ENCODE measurements at places on chromosomes 2 and 18.

- peak; percentile 72 for DNase-seq
Measured at GRCh38 chr2:60152226-60152833, 401.1 kb downstream of the BCL11A start.

- DNase-seq, result no peak
Measured at GRCh38 chr2:181421131-181421458, 36.1 kb upstream of the ITGA4 start.

DNA sequence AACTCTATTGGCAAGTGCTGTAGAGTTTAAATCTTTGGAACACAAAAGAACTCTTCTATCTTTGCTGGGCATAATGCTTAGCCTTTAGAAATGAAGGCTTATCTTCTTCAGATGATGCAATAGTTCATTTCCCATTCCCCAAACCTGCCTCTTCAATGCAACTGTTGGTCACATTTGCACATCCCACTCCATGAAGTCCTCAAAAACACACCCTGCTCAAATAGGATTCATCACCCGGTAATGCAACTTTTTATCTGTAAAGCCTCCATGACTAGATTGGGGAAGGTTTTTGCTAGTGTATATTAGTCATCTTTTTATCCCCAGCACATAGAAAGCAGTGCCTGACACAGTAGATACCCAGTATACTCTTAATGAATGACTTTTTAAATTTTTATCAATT is 376.4 kb downstream of the RBM43 start:
- DNase-seq, result no peak

GRCh38 chr2:169438466-169439072 is 40.7 kb upstream of the BBS5 start:
- no peak for DNase-seq

GRCh38 chr18:74486119-74486849 is 9.9 kb upstream of the CNDP2 start:
- DNase-seq, result no peak

DNA sequence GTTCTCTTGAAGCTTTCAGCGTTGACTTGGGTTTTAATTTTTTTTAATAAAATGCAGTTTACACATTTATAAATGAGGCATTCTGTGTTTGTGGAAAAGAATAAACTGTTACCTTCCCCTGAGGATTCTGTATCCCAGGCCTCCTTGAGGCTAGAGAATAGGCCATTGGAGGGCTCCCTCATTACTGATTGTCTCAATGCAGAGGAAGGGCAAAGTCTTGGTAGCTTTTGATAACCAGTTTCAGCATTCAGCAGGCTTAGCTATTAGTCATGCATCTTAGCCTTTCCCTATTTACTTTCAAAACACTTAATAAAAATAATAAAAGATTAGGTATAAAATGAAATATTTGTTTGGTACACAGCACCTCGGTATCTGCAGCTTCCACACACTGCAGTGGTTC is 58.1 kb upstream of the OTX1 start:
- no peak for DNase-seq

GRCh38 chr2:43084699-43085091 is 141.7 kb downstream of the ZFP36L2 start:
- no peak for DNase-seq

- no peak for DNase-seq
Measured at GRCh38 chr2:14082640-14083039, 549.9 kb upstream of the LRATD1 start.

DNA sequence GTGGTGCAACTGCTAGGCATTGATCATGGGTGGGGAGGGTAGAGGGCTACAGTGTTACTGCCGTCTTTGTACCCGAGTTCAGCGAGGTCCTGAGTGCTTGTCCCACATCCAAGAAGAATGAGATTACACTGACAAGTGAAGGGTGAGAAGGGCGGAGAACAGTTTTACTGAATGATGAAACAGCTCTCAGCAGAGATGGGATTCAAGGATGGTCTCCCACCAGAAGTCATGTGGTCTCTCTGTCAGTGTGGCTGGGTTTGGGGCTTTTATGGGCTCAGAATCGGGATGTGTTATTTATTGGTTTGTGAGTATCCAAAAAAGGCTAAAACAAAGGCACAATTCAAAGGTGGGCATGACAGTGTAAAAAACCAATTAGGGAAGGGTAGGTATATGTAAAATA is 10.8 kb upstream of the ASB1 start:
- DNase-seq, result no peak

DNA sequence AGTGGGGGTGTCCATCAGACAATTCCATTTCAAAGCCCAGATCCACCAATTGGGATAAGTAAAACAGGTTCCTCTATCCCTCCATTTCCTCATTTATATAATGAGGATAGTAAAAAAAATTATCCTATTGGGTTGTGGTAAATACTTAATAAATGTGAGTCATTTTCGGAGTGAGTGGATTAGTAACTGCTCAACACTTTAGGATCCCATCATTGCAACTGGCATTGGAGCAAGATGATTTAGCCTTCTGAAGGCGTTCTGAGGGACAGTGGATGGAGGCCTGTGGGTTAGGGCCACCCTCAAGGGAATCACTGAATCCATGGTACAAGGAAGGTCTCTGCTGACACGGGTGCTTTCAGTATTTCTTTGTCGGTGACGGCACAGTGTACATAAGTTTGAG is 108.6 kb upstream of the FZD7 start:
- DNase-seq, result no peak

GRCh38 chr2:95345563-95346230 is 48.5 kb downstream of the KCNIP3 start:
- peak; percentile 83 for DNase-seq

DNA sequence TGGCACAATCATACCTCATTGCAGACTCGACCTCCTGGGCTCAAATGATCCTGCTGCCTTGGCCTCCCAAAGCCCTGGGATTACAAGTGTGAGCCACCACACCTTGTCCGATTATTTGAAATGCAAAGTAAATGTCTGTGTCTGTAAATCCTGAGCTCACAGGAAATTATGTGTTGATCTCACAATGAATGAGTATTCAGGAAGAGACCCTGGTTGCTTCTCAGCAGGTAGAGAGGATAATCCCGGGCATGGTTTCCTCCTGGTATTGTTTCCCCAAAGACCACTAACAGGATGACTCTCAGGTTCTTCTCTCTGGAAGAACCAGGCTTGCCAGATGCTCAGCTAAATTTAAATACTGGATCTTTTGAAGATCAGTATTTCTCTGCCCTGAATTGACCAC is 147.6 kb downstream of the LDLRAD4 start:
- DNase-seq, result no peak

DNA sequence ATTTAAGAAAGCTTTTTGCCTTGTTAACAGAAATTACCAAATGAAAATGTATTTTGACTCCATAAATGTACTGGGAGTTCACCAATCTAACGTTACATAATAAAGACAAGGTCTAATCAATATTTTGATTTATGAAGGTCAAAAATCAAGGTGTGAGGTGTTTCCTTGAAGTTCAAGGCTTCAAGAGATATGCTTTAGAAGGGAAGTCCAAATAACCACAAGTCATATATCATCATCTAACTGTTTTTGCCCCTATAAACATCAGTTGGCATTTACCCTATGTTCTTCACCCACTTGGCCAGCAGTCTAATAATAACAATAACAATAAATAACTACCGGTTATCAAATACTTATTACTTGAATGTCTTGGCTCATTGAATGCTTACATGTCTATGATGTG is 196.1 kb upstream of the ID2 start:
- no peak for DNase-seq

DNA sequence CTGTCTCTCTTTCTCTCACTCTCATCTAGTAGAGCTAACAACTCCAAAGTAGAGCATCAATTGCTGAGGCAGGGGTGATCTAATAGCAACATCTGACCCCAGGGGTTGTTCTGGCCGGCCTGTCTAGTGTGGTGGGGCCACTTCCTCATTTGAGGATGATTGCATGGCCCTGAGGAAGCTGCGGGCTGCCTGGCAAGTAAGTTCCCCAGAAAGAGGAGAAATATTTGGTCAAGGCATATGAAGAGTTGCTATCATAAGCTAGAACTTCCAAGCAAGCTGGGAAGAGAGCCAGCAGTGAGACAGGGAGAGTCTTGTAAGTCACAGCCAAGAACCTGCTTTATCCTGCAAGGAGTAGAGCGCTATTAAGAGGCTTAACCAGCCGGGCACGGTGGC is 50.8 kb upstream of the TMEM87B start:
- DNase-seq, result no peak

- DNase-seq, result no peak
Measured at GRCh38 chr18:53629337-53629736, 595.1 kb downstream of the MBD2 start.

- no peak for DNase-seq
Measured at GRCh38 chr2:214471990-214472389, 61.1 kb downstream of the VWC2L start.
